NK-92 treated with Interleukin-12 subunit alpha and Interleukin-12 subunit beta, amount 100 ng/mL, for 24 hours (cell line): ENCODE measurements at places on chromosomes 11 and 22.

- no peak for DNase-seq
Observed at GRCh38 chr11:83156996-83157593, at the start of gene PCF11. PCF11 (plus strand) TSS chr11:83157131; CDS start chr11:83157440, 309 bp downstream.

DNA sequence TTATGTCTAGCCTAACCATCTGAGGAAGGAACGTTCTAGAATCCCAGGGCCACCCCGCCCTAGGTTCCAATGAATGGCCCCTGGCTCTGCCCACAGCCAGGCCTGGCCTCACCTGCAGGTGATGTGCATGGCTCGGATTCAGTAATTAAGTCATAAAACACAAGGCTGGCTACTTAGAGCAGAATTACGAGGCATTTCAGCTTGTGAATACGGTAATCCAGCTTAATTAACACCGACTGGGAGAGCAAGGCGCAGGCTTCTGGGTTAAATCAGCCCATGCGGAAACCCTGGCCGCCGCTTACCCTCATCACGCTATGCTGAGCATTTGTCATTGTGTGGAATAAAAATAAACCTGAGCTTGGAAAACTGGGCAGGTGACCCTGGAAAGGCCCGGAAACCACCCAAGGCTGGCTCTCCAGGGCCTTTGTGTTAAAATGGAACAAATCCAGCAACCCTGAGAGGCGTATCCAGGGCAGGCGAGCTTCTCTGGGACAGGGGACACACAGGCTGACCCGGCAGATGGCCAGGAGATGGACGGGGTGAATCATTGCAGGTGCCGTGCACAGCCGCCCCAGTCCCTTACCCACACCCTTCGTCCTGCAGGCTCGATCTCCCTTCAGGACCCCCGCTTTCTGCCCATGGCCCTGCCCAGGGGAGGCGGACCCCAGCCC, 220.2 kb downstream of the CTTN start:
- no peak for DNase-seq

DNA sequence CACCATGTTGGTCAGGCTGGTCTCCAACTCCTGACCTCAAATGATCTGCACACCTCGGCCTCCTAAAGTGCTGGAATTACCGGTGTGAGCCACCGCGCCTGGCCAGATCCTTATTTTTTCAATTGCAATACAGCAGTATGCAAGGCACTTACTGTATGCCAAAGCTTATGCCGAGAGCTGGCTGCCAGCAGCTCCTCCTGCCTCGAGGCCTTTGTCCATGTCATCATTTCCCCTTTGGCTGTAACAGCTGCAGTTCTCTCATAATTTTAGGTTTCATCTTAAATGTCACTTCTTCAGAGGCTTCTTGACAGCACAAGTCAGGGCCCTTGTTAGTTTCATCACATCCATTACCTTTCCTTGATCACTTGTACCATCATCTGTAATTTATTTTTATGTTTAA, 1.5 kb upstream of the SREBF2 start:
- no peak for DNase-seq

DNA sequence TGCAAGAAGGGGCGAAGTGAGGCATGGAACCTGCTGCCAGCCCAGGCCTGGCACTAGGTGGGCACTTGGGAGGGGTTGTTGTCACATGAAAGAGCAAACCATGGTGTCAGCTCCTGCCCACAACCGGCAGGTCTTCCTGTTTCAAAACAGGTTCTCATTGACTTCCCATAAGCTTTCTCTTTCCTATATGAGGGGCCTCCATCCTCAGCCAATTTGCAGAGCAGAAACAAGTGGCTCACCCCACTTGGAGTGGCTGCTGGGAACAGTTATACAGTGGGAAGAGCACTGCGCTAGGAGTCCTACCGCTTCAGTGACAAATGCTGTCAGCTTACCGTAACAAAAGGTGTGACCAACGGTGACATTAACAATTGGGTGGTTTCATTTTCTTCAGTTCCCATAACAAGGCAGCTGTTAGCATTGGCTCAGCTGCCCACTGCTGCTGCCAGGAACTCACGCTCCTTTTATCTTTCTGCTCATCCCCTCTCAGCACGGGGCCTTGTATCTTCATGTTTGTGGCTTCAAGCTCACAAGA, 10.2 kb upstream of the SSTR3 start:
- no peak for DNase-seq

- DNase-seq = no peak
Observed at GRCh38 chr11:43693731-43694130, 13.2 kb downstream of the HSD17B12 start.

- no peak for DNase-seq
Observed at GRCh38 chr11:83671289-83671688, 385.1 kb upstream of the CCDC90B start.

DNA sequence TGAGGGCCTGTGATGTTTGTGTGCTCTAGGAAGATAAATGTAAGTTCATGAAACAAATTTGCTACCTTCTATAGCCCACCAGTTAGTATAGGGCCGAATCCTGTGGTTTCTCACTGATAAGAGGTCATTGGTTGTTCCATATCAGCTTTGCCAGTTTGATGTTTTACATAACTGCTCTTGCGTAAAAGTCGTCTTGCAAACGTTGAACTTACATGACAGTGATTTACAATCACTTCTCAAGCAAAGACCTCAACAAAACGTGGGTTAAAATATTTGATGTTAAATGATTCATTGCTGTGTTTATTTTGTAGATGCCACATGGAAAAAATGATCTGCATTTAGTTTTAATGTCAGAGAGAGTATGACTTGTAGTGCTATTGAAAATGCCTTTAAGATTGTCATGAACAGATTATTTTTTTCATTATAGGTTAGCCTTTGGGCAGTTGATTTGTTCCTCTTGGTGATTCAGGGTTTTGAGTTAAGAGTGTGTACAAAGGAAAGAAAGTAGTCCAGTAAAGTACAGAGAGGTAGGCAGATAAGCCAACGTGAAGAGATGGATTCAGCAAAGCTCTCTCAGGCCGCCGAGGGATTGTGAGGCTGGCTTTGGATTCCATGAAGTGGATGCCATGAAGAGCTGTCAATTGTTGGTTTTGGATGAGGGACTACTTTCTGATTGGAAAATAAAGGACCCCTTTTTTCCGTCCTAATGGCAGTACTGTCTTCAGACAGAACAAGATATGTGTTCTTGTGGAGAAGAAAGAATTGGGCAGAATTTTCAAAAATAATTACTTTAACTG, 2.6 kb downstream of the EWSR1 start:
- DNase-seq = no peak

DNA sequence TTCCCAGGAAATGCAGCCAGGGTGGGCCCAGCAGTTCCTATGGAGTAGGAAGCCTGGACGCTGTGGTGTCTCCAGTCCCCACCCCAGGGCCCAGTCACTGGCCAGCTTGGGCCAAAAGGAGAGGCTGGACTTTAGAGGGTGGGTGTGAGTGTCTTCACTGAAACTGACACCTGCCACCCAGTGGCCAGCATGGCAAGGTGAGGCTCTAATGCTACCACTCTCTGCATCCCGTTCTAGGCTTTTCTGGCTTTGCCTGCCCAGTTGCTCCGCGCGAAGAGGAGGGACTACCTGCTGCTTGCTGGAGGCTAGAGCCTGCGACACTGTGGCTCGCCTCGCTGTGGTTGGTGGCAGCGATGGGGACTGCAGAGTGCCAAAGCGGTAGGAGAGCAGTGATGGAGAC, 35.4 kb downstream of the C22orf42 start:
- DNase-seq = no peak

- no peak for DNase-seq
Observed at GRCh38 chr11:130578738-130579368, 130.4 kb downstream of the ADAMTS15 start.

DNA sequence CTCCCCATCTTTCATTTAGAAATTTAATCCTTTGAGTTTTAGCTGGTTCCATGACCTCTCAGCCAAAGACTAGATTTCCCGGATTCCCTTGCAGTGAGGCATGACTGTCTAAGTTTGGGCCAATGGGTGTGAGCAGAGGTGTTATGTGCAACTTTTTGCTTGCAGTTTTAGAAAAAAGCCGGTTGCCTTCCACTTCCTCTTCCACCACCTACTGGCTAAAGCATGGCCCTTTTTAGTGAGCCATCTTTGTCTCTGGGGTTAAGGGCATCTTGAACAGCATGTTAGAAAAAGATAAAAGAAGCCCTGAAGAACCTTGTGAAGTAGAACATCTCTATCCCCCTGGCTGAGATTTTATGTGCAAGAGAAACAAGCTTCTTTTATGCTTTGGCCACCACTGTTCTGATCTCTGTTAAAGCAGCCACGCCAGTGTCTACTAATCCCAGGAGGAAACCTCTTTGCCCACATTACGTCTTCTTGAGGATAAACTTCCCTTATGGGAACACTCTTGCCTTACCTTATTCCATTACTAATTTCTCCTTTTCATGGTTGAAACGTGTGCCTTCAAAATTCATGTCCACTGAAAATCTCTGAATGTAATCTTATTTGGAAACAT, 279.9 kb downstream of the TENM4 start:
- no peak for DNase-seq

GRCh38 chr22:38481162-38481870, 13.4 kb downstream of the KDELR3 start:
- DNase-seq = no peak

DNA sequence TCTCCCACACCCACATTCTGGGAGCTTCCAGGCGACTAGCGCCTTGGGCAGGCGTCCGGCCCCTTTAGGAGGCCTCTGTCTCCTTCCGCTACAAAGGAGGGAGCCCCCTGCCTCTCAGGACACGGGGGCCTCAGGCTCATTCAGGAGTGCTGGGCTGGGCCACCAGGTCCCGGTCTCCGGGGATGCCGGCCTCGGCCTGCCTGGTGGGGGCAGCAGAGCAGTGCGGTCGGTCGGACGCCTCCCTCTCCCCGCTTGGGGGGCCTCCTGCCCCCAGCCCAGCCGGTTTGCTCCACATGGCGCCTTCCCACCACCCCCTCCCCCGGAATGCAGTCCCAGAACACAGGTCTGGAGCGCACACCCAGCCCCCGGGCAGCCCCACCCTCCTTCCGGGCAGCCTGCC, 21.9 kb downstream of the MRPL23 start:
- DNase-seq = no peak

GRCh38 chr11:61896665-61897386, 5.5 kb upstream of the FADS3 start:
- DNase-seq = no peak

- no peak for DNase-seq
Observed at GRCh38 chr22:19896665-19897355, 42.1 kb upstream of the GNB1L start.
